ENCODE measurements at places on chromosomes 12 and 14.
A peak's percentile ranks its signal among the peaks of the same experiment; 100 is the strongest.

DNA sequence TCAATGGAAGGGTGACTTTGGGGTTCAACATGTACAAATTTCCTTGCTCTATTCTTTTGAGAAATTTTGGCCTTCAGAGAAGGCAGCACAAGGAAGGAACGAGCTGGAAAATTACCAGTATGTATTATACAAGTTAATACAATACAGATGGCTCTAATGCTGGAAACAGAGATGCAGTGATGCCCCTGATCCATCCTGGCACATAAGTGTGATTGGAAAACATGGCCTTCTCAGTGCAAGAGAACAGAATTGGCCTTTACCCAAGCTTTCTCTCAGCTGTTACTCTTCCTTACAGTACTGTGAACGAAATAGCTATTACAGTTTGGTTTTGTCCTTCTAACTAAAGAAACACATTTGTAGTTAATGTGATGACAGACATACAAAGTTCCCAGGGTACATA, 102.5 kb upstream of the GPHB5 start:
- no peak for DNase-seq

DNA sequence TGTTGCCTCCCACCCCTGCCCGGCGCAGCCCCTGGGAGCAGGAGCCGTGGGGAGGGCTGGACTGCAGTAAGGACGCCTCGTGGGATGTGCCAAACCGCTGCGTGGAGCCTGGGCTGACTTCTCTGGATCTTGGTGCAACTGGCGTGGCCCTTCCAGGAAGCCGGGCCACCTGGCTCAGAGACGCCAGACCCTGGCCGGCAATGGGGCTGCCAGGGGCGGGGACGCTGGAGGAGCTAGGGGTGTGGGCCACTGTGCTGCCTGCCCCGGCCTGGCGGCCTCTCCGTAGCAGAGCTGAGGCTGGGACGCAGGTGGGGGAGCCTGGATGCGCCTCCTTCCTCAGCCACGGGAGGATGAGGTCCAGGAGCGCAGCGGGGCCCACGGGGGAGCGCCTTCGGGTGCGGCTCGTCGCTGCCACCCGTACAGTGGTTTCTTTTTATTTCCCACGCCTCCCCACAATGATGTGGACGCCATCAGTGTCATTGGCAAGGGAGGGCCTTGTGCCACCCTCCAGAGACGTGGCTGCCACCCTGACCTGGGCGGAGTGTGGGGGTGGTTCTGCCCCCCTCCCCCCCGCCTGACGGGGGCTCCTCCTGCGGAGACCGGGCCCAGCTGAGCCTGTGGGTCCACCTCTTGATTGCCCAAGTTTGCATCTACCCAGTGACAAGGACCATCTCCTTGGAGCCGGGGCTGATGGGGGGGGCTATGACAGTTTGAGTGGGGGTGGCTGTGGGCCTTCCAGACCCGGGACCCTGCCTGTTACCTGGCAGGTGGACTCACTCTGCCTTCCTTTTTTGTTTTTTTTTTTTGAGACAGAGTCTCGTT, 11.3 kb downstream of the DDX51 start:
- no peak for DNase-seq

GRCh38 chr12:55922126-55922525, 5.6 kb downstream of the PYM1 start:
- DNase-seq = no peak

DNA sequence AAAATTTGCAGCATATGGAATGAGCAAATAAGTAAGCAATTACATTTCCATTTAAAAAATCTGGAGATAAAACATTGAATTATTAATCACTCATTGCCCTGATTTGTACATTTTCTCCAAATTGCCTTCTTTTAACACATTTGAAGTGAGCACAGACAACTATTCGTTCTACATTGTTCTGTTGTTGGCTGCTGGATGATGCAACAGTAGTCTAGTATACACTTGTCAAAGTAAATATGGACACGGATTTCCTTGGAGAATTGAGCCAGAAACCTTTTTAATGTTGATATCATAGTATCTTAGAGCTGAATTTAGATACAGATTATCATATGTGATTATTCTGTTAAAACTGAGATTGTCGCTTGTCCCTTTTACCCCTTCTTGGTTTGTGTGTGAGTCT, 188.2 kb downstream of the FUT8 start:
- no peak for DNase-seq

- no peak for DNase-seq
Observed at GRCh38 chr14:104598910-104599273, 5.7 kb downstream of the TMEM179 start.

GRCh38 chr12:119565404-119565803, 28.2 kb upstream of the TMEM233 start:
- DNase-seq = no peak

GRCh38 chr12:52372216-52373154, 5.2 kb upstream of the KRT85 start:
- peak; percentile 83 for DNase-seq

DNA sequence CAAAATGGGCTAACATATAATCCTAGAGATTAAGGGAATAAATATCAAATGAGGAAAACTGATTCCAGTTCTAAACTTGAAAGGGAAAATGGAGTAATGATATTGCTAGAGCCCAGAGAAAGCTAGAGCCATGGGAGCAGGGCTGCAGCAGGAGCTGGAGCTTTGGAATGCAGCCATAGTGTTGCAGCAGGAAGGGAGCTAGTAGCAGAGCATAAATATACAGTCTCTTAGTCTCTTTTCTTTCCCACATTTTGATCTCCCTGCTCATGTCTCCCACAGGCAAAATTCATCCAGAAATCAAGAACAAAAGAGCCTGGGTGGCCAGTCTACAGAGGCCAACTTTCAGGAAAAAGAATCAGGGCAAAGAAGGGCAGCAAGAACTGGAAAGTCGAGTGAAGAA, 253.7 kb downstream of the ATXN7L3B start:
- DNase-seq = no peak

DNA sequence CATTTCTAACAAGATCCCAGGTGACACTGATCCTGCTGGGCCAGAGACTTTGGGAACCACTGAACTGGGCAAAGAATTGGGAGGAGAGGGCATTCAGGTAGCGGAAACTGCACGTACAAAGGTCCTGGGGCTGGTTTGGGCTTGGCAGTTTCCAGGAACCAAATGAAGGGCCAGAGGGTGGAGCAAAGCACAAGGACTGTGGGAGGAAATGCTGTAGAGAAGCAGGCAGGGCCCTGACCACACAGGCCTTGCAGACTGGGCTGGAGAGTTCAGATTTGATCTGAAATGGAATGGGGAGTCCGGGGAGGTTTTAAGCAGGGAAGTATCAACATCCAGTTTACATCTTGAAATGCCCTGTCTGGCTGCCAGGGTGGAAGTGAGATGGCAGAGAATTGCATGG, 195.1 kb downstream of the PHETA1 start:
- no peak for DNase-seq

- DNase-seq = no peak
Observed at GRCh38 chr14:97206916-97207315, 409.7 kb downstream of the VRK1 start.
